Liver (tissue), 10 donors: ENCODE measurements at places on chromosomes 5 and 9. TPM values are rescaled to one million over a fixed set of nuclear protein-coding genes. Genes with fewer than 3 reads are reported as not detected.

The TNFSF15 gene
- polyA plus RNA-seq, result 0.01 TPM

GRCh38 chr9:68482548-68482947 is 58.1 kb downstream of the TMEM252 start:
- DNase-seq, result no peak

The EGFLAM gene
- polyA plus RNA-seq, result 1.1 TPM

- no peak for DNase-seq
These were observed 215.1 kb downstream of the TSSK1B start for GRCh38 chr5:113219695-113220094.

DNA sequence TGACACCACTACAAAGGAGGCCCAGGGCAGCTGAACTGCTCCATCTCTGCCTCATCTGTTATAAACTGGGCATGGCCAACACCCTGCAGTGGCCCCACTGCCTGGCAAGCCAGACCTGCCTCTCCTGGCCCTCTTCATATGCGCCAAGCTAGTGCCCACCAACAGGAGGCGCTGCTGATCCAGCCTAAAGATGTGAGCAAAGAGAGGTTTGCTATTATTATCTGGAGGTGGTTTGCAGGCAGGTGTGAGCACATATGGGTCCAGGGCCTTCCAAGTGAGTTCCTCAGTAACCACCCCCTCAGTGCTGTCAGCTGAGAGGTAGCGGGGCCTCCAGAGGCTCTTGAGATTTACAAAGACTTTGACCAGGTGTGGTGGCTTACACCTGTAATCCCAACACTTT is 232.2 kb downstream of the SYK start:
- DNase-seq, result no peak

The SYK gene
- 2.0 TPM for polyA plus RNA-seq

The GRIA1 gene
- not detected for polyA plus RNA-seq

- DNase-seq, result peak; percentile 34
These were observed 11.0 kb downstream of the LPCAT1 start for GRCh38 chr5:1512541-1513291.

DNA sequence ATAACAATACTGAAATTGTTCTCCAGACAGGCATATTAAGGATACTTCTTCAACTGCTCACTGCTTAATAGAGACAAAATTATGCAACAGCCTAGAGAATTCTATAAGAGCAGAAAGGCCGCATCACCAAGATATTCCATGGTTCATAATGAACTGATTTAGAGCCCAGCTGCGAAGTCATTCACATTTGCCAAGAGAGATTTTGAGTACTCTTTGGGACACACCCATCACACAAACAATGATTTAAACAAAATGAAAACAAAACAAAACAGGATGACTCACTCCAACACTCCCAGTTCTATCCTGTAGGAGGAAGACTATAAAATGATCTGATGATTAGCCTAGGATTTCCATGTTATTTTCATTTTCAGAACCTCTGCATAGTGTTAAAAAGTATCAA is 145.7 kb upstream of the GNA14 start:
- DNase-seq, result no peak

The CCL27 gene
- polyA plus RNA-seq, result not detected

The FBXO4 gene
- 5.6 TPM for polyA plus RNA-seq

The PLAA gene
- 7.5 TPM for polyA plus RNA-seq

DNA sequence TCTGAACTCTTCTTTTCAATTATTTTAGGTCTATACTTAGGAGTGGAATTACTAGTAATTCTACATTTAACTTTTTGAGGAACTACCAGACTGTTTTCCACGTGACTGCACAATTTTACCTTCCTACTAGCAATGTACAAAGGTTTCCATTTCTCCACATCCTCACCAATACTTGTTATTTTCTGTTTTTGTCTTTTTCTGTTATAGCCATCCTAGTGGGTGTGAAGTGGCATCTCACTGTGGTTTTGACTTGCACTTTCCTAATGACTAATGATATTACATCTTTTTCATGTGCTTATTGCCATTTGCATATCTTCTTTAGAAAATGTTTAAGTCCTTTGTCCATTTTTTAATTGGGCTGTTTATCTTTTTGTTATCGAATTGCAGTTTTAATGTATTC is 136.9 kb upstream of the EGFLAM start:
- DNase-seq, result no peak

GRCh38 chr9:70504834-70505233 is 90.4 kb upstream of the KLF9 start:
- no peak for DNase-seq

DNA sequence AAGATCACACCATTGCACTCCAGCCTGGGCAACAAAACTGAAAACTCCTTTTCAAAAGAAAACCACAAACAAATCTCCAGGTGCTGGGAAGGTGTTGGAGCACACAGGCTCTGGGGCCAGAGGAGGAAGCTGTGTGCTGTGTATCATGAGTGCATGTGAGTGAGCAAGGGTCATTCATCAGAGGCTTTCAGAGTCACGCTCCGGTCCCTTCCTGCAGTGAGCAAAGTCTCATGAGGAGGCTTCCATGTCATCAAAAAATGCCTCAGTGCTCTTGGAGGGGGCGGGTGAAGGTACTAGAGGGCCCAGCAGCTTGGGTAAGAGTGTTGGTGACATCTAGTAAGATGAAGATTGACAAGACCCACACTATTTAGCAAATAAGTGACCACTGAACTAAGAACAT is 48.3 kb upstream of the TESK1 start:
- DNase-seq, result no peak

The IL9 gene
- polyA plus RNA-seq, result not detected

DNA sequence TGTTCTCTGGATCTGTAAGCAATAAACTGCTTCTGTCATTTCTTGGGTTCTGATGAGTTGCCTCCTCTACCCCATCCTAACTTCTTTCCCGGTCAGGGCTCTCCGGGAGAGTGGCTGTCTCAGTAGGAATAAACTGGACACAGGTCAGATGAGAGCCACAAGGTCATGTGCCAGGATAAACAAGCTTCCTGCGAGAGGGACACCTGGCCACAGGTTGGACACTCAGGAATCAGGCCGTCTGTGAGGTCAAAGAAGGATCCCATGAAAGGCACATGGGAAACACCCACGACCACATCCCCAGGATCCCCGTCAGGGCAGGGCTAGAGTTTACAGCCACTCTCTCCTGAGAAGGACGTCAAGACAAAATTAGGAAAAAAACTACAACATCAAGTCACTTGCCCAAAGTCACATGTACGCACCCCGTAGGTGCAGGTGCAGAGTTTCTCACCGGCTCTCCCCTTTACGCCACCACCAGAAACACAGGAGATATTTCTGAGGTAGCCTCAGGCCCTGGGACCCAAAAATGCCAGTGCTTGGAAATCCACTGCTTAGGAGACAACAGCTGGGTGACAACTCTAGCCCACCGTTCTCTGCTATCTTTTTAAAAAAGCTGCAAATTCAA is 28.7 kb downstream of the CCT5 start:
- no peak for DNase-seq

- no peak for DNase-seq
These were observed 191.6 kb upstream of the CTNND2 start for GRCh38 chr5:12095808-12096281.

The PCDHGA12 gene
- polyA plus RNA-seq, result 0.39 TPM

GRCh38 chr5:111224561-111225345 is 569 bp downstream of the CAMK4 start:
- no peak for DNase-seq

DNA sequence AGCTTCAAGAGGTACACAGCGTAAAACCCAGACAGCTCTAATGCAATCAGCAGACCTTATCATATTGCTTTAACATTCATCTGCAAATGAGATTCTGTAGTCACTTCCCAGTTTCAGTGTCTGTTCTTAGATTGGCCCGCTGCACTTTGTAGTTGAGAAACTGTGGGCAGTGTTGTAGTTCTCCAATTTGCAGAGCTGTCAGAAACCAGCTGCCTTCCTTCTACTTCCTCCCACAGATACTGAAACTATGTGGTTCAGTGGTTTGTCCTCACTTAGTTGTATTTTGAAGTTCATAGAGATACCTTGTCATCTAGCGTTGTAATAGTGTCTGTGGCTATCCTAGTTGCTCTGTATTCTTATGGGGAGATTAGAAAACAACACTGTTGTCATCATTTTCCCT is 39.6 kb upstream of the TRIM36 start:
- DNase-seq, result no peak

DNA sequence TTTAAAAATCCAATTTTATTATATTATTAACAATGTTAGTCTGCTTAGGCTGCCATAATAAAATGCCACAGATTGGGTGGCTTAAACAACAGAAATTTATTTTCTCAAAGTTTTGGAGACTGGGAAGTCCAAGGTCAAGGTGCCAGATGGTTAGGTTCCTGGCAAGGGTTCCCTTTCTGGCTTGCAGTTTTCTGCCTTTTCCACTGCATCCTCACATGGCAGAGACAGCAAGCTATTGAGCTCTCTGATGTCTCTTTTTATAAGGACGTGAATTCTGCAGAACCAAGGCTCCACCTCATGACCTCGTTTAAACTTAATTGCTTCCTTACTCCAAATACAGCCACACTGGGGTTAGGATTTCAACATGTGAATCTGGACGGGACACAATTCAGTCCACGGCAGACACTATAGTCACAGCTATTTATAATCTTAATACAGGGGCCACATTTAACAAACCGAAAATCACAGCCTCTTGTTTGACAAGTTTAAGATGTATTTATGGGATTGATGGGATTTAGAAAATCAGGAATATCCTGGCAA is 174.9 kb upstream of the PUM3 start:
- no peak for DNase-seq

The JAKMIP2 gene
- polyA plus RNA-seq, result 0.06 TPM

DNA sequence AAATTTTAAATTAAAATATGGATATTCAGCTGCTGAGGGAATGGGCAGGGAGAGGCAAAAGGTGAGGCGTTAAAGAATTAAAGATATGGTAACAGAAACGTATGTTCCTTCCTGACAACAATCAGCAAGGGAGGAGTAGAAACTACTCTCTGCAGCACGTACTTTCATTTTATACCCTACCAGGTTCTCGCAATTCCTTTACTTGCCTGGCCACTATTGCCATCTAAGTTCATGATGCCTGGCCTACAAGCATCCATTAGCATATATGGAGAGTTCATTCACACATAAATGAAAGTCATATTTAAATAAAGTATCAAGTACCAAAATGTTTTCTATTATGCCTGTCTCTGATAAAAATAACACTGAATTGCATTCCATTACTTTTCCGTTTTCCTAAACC is 125.1 kb downstream of the BNC2 start:
- DNase-seq, result no peak

DNA sequence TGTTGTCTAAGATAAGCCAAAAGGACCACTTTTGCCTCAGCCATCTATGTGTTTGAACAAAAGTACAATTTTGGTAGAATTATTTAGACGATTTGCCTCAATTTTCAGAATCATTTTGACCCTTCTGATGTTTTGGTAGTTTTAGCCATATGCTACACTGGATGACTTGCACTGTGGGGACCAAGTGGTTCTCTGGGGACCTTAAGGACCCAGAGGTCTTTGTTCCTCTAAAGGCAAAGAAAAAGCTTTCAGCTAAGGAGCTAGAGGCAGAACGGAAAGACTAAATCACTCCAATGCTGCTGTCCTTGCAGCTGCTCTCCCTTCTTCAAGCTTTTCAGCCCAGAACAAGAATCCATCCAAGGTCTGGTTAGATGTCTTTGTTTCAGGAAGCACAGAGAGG is 51.0 kb upstream of the APC start:
- DNase-seq, result no peak

- DNase-seq, result no peak
These were observed 129.5 kb downstream of the FOXD1 start for GRCh38 chr5:73319036-73319435.

- DNase-seq, result no peak
These were observed 34.8 kb downstream of the HMGXB3 start for GRCh38 chr5:150035139-150035895.

DNA sequence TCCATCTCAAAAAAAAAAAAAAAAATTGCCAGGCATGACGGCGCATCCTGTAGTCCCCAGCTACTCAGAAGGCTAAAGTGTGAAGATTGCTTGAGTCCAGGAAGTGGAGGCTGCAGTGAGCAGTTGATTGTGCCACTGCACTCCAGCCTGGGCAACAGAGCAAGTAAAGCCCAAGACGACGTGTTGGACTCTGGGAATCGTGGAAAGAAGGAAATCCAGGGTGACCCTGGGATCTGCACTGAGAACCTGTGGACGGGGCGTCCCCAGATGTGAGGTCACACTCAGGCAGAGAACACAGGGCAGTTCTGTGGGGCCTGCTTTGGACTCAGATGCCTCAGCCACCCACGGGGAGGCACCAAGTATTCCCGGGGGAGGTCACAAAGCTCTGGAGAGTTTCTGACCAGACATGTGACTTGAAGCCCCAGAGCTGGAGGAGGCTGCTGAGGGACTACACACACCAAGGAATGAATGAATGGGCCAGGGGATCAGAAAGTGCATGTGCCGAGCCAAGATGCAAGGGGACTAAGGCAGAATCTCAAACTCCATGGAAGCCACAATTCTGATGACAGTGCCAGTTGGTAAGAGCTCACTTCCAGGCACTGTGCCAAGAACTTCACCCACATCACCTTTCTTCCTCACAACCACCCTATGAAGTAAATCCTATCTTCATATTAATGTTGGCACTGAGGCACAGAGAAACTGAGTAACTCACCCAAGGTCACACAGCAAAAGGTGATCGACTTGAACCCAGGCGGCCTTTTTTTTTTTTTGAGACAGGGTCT is 12.9 kb downstream of the DYNC2I2 start:
- no peak for DNase-seq

The TAF11L10 gene
- polyA plus RNA-seq, result not detected

DNA sequence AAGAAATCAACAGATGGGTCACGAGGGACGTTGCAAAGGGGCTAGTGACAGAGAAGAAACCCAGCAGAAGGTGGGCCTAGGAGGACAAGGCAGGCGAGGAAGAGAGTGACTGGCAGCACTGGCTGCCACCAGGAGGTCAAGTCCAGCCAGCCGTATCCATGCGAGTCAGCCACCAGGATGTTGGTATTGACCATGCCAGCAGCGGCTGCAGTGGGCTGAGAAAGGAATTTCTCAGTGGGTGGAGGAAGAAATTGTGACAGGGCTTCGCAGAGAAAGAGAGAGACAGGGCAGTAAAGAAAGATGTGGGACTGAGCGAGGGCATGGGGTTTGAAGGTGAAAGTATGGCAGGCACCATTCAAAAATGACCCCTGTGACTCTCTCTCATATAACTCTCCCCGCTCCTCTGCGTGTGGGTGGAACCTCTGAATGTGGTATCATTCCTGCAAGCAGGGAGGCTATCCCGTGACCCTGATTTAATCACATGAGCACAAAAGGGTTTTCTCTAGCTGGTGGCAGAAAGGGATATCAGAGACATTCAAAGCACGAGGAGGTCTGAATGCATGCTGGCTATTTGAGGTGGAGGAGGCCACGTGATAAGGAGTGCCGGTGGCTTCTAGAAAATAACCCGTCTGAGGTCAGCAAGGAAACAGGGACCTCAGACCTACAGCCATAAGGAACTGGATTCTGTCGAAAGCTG is 45.4 kb upstream of the FBXW11 start:
- no peak for DNase-seq
